NB4 (cell line): ENCODE measurements at places on chromosomes 1 and 21.
A peak's percentile ranks its signal among the peaks of the same experiment; 100 is the strongest.

DNA sequence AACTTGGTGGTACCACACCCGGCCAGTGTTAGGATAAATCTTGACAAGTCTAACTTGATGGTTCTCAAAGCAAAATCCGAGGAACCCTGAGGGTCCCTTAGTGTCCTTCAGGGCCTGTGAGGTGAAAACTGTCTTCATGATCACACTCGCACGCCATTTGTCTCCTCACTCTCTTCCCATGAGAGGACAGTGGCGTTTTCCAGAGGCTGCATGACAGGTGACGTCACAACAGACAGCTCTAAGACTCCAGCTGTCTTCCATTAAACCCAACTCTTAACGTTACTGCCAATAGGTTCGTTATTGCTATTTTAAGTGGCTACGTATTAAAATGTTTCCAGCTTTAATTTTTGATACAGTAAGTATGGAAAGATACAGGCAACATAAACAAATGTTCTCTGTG lies 13.8 kb downstream of the CFAP74 start:
- no peak for DNase-seq

- DNase-seq = no peak
These were observed 38.6 kb downstream of the KCNC4 start for GRCh38 chr1:110248746-110249145.

- no peak for DNase-seq
These were observed 71.0 kb downstream of the FOXD2 start for GRCh38 chr1:47508702-47509431.

DNA sequence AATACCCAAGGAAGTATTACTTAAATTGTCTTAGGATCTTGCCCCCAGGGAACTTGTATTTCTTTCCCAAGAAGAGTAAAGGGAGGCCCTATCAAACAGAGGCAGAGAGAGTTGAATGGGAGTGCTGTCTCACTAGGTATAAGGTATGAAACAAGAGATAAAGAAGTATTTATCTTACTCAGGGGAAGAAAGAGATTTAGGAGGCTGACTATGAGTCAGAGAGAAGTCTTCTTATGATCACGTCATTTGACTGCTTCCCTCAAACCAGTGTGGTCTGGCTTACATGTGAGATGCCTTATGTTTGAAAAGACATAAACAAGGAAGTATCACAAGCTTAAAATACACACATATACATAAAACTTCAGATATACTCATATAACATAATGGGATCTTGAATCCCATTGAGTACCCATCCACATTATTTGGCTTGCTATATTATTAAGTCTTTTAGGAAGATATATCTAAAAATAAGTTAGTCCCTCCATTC lies 29.6 kb downstream of the DUSP10 start:
- DNase-seq = peak; percentile 80

- DNase-seq = no peak
These were observed 123.3 kb upstream of the DPYD start for GRCh38 chr1:98044071-98044697.

DNA sequence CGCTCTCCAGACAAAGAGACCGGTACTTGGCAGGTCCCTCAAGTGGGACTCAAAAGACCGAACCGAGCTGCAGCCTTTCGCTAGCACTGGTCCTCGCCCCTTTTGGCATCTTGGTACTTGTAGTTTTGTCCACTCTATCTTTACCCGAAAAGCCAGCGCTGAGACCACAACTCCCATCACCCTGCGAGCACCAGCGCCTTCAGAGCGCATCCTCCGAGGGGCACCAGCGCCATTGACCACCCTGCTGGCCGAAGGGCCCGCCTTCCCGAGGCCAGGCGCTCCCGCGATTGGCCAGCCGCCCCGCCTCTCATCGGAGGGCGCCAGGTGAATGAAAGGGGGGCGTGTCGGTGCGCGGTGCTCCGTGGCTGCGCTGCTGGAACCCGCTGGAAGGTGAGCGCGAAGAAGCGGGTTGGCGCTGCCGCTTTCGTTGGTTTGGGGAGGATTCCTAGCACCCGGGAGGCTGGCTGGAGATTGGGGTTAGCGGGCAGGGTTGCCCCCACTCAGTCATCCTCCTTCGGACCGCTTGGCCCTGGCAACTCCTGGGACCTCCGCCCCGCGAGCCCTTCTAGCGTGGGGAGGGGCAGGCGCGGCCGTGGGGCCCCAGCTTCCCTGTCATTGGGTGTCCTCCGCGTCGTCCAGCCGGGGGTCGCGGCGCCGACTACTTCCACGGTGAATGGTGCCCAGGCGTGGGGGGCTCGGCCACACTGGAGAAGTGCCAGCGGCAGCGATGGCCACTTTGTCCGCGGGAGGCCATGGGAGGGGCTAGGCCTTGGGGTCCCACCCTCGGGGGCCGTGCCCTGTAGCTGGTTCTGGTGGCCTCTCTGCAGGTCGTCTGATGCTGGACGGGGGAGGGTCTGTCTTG lies at the start of gene ZBTB8B:
Gene ZBTB8B (plus strand): TSS at position 357 of the 862 bp plus-strand sequence. CDS start 5,553 bp downstream, outside the sequence.
- DNase-seq = no peak

GRCh38 chr1:36471830-36472641 lies 7.9 kb upstream of the MRPS15 start:
- DNase-seq = no peak

- no peak for DNase-seq
These were observed 10.2 kb upstream of the SH2D5 start for GRCh38 chr1:20742671-20743070.

DNA sequence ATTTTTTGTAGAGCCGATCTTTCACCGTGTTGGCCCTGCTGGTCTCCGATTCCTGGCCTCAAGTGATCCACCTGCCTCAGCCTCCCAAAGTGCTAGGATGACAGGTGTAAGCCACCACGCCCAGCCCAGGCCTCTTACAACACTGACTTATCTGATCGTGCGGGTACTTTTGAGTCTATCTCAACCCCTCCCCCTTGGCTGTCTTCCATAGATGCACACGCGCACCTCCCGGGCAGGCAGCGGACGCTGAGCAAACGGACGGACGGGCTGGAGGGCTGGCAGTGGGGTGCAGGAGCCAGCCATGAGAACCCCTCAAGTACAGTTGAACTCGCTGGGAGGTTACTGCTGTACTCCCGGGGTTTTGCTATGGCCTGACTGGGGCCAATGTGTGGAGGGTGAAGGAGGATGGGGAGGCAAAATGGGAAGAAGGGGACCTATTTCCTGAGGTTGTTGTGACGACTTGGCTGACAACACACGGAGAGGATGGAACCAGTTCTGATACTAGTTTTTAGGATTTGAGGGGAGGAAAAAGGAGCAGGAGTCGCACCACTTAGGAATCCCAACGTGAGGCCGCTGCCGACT lies 959 bp downstream of the CD58 start:
- DNase-seq = no peak

DNA sequence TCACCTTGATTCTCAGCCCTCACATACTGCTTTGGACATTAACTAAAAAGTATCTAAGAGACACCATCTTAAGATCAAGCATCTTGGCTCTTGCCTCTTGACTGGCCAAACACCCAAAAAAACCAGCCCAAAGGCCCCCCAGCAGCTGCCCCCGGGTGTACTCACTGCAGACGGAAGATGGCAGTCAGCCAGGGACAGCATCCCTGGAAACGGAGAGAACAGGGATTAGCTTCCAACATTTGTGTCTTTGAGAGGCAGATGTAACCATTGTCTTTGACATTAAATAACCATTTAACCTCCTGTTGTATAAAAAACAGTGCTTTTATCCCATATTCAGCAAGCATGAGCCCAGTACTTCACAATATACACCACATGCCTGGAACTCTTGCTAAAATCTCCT lies 11.3 kb downstream of the TMEM63A start:
- no peak for DNase-seq

- no peak for DNase-seq
These were observed 26.1 kb upstream of the CR2 start for GRCh38 chr1:207427832-207428585.

DNA sequence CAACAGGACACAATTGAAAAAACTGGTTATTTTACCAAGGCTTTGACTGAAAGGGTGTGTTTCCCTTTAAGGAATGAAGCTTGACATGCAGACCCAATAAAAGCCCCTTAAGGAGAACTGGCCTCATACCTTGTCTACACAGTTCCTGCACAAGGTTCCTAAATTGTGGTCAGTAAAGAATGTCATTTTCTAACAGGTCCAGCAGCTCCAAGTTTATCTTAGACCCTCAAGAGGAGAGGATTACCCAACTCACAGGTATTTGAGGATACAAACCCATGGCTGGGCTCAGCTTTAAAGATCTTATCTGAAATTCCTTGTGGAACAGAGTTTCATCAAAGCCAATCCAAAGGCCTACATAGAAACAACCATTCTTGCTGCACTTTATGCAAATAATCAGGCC lies 31.4 kb upstream of the CBR3 start:
- no peak for DNase-seq

DNA sequence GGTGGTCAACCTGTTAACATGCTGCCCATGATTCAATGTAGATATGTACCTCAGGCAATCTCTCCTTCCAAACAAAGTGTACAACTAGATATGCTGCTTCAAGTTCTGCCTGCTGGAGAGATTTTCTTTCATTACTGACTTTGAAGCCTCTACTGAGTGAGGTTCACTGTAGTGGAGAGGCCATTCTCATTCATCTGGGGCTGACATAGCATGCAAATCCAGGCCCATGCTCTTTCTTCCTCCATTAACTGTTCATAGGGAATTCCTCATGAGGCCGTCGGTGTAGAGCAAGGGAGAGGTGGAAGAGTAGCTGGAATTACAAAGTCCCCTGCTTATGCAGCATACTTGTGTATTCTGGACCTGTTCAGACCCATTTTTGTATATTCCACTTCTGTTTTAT lies 38.6 kb downstream of the VANGL2 start:
- no peak for DNase-seq
